SW480 (cell line): ENCODE measurements at places on chromosomes 16 and 17.
A peak's percentile ranks its signal among the peaks of the same experiment; 100 is the strongest.

GRCh38 chr17:48335858-48336500 lies 94.0 kb downstream of the SKAP1 start:
- peak; percentile 73 for DNase-seq

- no peak for DNase-seq
These were observed 10.3 kb downstream of the NSMCE1 start for GRCh38 chr16:27258241-27258734.

- DNase-seq = no peak
These were observed 129.7 kb upstream of the MYOCD start for GRCh38 chr17:12536021-12536420.

DNA sequence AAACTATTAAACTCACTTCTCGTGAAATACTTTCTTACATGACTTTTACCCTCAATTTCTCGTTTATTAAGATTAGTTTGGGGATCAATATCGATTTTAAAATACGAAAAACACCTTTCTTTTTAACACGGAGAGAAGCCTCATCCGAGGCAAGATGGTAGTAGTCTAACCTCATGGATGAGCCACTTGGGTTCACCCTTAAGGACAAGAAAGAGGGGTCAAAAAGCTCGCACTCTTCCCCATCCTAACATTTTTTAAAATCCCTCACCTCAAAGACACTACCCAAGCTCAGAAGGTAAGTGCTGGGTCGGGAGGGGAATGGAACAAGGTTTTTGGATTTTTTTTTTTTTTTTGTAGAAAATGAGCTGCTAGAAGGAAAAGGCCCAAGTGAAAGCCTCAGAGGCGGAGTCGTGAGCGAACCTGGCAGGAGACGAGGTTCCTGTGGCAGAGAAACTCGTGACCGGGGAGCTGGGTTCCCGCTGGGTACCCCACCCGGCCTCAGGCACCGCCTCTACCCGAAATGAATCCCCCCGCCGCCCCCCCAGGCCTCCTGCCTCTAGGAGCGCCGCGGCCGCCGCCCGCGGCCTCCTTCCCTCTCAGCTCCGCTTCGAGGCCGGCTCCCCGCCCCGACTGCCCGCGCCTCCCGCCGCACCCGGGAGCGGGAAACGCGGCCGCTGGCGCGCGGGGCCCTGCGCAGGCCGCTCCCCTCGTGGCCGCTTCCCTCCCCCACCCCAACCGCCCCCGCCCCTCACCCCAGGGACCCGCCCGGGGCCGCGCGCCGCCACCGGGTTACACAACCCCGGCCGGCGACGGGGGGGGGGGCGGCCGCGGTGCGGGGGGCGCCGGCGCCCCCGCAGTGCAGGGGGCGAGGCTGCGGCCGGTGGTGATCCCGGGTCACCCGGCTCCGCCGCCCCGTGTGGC lies 1.6 kb downstream of the NUFIP2 start:
- DNase-seq = peak; percentile 60

- no peak for DNase-seq
These were observed 236.7 kb downstream of the ZFHX3 start for GRCh38 chr16:72811188-72811720.

- no peak for DNase-seq
These were observed 5.4 kb downstream of the PIGL start for GRCh38 chr17:16222406-16222805.

DNA sequence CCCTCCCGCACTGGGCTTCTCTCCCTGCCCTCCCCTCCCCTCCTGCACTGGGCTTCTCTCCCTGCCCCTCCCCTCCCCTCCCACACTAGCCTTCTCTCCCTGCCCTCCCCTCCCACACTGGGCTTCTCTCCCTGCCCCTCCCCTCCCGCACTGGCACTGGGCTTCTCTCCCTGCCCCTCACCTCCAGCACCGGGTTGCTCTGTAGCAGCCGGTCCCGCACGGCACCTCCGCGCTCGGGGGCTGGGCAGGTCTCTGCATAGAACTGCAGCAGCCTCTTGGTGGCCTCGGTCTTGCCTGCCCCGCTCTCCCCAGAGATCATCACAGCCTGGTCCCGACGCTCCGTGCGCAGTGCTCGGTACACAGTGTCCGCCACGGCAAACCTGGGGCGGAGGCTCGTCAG lies 9.8 kb downstream of the MYO1C start:
- DNase-seq = no peak

DNA sequence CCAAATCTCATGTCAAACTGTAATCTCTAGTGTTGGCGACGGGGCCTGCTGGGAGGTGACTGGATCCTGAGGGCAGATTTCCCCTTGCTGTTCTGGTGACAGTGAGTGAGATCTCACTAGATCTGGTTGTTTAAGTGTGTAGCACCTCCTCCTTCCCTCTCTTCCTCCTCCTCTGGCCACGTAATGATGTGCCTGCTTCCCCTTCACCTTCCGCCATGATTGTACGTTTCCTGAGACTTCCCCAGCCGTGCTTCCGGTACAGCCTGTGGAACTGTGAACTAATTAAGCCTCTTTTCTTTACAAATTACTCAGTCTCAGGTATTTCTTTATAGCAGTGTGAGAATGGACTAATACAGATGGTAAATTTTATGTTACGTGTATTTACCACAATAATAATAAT lies 49.2 kb downstream of the METTL16 start:
- DNase-seq = no peak

DNA sequence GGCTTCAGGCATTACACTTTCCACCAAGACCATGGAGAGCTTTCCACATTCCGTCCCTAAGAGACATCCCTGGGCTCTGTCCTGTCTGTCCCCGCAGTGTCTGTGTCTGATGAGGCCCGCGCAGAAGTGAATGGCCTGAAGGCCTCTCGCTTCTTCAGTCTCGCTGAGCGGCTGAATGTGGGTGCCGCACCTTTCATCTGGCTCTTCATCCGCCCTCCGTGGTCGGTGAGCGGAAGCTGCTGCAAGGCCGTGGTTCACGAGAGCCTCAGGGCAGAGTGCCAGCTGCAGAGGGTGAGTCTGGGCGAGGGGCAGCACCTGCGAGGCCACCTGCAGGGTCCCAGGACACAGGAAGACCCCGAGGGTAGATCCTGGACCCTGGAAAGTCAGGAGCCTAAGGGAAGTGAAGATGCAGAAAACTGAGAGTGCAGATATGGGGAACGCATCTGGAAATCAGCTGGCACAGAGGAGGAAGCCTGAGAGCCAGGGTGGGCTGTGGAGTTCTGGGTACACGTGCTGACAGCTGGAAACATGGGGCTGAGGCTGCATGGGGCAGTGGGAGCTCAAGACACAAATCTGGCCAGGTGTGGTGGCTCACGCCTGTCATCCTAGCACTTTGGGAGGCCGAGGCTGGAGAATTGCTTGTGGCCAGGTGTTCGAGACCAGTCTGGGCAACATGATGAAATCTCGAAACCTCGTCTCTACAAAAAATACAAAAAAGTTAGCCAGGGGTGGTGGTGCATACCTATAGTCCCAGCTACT lies 8.0 kb downstream of the CCNF start:
- no peak for DNase-seq

DNA sequence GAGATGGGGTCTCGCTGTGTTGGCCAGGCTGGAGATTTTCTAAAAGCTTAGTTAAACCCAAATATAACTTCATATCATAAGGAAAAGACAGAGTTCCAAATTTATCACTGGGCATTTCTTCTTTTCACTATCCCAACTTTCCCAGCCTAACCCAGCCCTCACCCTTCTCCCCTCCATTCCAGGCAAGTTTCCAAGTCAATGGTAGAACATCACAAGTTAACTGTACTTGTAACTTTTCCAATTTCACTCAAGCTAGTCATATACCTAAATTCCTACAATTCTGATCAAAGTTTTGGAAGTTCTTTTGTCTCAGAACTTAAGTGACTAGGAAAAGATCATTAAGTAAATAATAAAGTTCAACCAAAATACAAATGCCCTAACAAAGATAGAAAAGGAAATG lies 61.2 kb downstream of the USP32 start:
- DNase-seq = no peak

GRCh38 chr17:8830141-8830540 lies 31.0 kb upstream of the MFSD6L start:
- DNase-seq = no peak

- no peak for DNase-seq
These were observed 106.4 kb downstream of the GNAO1 start for GRCh38 chr16:56297684-56298083.
